ENCODE measurements at places on chromosomes 4 and X.

DNA sequence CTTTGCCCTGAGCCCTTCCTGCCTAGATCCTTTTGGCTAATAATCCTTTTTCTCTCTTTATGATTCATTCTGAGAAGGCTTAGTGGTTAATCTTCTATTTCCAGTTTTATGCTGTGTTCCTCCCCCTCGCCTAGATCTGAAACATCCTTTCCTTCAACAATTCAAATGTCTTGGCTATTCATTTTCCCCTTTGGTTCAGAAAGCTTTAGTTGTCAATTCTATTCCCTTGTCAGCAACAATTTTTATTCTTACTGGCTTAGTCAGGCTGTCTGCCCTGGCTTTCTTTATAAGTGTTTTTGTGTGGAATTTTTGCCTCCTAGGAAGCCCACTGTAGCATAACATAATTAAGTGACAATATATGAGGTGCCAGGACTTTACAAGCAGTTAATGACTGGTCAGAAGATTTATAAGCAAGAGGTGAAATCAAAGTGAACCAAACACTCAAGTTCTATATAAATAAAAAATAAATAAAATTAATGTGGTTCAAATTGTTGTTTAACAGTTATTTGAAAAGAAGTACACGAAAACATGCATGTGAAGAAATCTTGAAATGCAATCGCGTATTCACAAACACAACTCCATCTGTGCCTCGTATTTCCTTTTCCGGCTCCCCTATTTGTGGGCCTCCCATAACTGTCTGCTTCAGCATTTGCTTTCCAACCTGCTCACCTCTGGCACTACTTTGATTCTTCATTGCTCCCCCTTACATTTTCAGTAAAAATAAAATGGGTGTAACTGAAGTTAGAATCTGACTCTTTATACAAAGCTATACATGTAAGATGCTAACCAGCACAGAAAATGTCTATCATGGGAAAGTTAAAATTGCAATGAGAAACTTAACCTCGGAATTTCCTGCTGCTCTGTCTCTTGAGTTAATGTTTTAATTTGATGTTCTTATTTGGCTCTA, 235.4 kb downstream of the SPRY1 start:
- ATAC-seq: no peak

DNA sequence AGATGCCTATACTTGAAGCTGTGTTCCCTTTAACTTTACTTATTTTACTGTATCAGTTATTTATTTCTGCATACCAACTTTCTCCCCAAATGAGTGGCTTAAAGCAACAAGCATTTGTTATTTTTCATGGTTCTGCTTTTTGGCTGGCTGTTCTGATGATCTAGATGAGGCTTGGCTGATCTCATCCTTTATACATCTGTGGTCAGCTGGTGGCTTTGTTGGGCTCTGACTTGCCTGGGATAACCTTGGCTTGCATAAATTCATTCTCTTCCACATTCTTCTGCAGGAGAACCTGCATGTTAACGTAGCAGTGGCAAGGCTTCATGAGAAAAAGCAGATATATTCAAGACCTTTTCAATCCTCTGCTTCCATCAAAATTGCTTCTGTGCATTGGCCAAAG, 1317.6 kb downstream of the ADGRL3 start:
- ATAC-seq: no peak

DNA sequence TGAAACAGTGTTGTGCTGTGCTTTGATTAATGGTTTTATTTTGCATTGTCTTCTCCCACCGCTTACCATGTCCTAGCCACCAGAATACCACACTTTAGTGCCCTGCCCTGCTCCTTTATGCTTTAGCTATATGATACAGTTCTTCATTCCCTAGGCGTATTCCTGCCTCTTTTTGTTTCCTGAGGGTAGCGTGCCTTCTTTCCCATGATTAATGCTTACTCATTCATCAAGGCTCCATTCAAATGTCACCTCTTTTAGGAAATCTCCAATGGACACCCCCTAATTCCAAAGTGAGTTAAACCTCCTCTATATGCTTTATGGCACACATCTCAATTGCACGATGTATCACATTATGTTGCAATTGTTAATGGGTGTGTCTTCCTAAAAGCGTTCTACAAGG, 46.3 kb downstream of the SPANXD start:
- no peak for ATAC-seq

- ATAC-seq: peak; percentile 60
Observed at GRCh38 chr4:129140521-129140920, 44.6 kb downstream of the C4orf33 start.

- ATAC-seq: peak; percentile 87
Observed at GRCh38 chr4:144174401-144175067, 34.0 kb upstream of the GYPA start.

DNA sequence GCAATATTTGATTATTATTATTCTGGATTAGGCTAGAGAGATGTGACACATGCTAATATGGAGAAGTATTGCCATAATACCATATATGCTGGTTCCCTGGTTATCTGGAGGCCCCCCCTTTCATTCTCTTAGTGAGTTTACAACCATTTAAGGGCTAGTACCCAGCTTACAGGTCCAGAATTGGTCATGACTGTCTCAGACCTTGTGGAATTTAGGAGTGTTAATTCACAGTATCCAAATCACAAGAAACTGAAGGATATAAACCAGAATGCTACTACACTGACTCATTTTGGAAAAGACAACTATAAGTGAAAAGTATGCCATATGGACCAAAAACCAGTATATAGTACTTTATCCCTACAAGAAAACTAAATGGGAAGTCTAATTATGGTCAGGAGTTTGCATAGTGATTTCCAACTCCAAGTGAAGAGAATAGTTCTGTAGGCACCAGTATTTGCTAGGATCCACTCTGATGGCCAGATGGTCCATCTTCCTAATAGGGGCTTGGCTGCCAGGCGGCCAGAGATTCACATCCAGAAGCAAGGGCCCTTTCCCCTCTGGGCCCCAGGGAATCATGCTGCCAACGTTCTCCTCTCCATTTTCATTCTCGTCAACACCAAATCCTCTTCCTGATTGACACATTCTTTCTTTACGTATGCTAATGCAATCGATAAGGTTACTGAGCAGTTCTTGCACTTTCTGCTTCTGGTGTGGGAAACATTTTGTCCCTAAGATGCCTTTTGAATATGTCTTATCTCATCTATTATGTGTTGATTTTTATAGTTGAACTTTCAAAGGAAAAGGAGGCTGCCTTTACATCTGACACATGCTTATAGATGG, 123.6 kb downstream of the SHROOM3 start:
- ATAC-seq: no peak

DNA sequence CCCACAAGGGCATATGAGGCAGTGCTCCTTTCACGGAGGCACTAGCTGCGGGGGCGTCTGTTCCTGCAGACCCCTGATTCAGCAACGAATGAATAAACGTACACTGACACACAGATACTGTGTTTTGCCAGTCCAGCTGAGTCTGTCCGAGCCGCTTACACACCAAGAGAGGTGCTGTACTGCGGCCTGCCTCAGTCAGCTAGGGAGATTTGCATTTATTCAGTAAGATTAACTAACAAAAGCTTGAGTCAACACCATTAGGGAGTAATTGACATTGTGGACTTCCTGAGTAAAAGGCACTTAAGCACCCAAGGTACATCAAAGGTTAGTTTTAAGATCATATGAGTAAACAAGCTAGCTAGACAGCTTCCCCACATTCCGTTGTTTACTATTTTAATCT, 31.0 kb upstream of the BEX4 start:
- ATAC-seq: no peak

GRCh38 chr4:26161030-26161824, 159.6 kb upstream of the RBPJ start:
- ATAC-seq: peak; percentile 70

DNA sequence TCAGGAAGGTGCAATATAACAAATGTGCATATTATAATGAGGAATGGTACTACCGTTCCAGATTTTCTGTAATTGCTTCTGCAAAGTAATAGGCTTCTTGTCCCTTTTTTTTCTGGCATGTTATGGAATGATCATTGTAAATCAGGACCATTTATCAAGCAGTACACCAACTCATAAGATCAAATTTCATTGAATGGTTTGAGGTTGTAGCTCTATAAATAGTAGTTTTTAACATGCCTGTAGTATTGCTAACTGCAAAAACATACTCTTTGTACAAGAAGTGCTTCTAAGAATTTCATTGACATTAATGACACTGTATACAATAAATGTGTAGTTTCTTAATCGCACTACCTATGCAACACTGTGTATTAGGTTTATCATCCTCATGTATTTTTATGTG, 12.6 kb downstream of the IBSP start:
- peak; percentile 66 for ATAC-seq

DNA sequence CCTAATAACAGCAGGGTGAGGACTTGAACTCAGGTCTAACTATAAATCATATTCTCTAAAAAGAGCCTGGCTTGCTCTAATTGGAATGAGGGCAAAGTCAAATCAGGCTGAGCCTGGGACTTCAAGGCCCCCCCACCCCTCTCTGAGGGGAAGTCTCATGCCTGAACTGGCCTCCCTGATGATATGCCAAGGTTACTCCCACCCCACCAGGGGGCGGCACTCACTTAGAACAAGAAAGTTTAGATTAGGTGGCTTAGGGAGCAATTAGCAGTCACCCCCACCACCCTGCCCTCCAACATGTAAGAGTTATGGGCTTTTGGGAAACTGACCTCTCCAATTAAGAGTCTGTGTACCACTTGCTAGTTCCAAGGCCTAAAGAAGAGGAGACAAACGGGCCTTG, 2.7 kb downstream of the FOXO4 start:
- ATAC-seq: peak; percentile 14

DNA sequence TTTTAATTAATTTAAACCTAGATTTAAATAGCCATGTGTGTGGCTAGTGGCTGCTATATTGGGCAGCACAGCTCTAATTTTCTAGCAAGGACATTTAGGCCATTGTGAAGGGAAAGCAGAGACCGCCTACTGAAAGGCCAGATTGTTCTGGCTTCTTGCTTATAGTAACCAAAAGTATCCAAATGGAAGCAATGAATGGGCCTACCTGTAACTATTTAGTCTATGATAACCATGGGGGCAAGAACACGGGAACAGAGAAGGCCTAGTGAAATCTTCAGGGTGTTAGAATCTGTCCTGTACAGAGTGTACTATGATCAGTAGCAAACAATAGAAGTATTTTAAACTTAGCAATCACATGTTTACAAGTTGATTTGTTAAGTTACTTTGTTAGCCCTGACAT, 16.5 kb upstream of the HPRT1 start:
- ATAC-seq: no peak

DNA sequence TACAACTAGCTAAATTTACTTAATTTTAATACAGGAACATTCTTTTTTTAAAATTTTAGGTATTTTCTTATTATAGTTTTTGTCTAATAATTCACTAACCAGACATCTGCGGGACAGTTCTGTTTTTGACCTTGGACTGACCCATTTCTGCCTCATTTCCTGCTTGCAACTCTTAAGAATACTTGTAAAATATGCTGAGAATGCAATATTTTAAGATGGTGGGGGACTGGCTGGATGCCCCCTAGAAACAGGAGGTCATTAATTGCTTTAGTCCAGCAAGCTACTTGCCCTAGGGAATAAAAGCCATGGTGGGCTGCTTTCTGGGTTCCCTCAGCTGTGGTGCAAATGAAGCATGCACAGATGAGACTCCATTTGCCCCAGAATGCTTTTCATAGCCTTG, 2348.4 kb downstream of the PCDH7 start:
- ATAC-seq: no peak

GRCh38 chrX:107675823-107676555, 47.7 kb downstream of the PRPS1 start:
- ATAC-seq: no peak

- no peak for ATAC-seq
Observed at GRCh38 chrX:98071331-98071730, 1187.6 kb downstream of the RPA4 start.

GRCh38 chrX:18886005-18886343, 97.9 kb downstream of the PHKA2 start:
- ATAC-seq: no peak

DNA sequence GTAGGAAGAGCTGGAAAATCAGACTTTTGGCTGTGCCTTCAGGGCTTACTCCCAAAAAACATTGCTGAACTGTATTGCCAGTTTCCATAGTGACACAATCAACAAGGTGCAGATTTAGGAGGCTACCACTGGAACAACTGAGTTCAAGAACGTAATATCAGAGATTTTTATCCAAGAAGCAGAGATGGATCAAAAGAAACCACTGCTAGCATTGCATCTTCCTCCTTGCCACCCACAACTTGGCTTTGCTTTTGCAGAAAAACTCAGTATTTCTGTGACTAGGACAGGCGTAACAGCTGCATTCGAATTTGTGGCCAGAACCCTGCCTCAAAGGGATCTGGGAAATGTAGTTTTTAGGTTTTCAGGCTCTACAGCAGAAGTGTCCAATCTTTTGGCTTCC, 27.8 kb upstream of the WDFY3 start:
- ATAC-seq: no peak

- no peak for ATAC-seq
Observed at GRCh38 chr4:30314001-30314400, 406.2 kb upstream of the PCDH7 start.

GRCh38 chrX:22193851-22194659, 78.7 kb upstream of the CBLL2 start:
- ATAC-seq: no peak

GRCh38 chr4:152189451-152190179, 346.3 kb downstream of the FBXW7 start:
- no peak for ATAC-seq

DNA sequence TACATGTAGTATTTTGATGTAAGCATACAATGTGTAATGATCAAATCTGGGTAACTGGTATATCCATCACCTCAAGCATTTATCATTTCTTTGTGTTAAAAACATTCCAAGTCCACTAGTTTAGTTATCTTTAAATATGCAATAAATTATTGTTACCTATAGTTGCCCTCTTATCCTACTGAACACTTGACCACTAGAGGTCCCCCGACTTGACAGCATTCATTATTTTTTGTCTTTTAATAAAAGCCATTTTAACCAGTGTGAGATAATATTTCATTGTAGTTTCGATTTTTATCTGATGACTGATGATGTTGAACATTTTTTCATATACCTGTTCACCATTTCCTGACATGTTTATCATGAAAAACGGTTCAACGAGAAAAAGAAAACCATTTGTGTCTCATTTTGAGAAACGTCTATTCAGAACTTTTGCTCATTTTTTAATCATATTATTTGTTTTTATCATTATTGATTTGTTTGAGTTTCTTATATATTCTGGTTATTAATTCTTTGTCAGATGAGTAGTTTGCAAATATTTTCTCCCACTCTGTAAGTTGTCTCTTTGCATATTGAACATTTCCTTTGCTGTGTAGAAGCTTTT, 199.0 kb upstream of the CXXC4 start:
- ATAC-seq: peak; percentile 65

DNA sequence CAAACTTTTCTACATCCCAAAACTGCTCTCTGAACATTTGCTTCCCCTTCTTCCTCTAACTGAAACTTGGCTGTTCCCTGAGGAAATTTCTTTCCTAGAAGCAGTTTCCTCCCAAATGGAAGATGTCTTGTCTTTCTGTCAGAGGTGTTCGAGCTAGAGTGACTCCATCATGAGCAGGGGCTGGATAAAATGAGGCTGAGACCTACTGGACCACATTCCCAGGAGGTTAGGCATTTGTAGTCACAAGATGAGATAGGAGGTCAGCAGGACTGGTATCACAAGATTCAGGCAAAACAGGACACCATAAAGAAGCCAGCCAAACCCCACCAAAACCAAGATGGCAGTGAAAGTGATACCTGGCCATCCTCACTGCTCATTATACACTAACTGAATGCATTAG, 35.8 kb upstream of the PGRMC2 start:
- ATAC-seq: peak; percentile 10

Measured in SK-N-SH treated with all-trans-retinoic acid at 6 μM for 48 hours (cell line).